WTC11 (cell line): ENCODE measurements at places on chromosomes 2 and 18.

DNA sequence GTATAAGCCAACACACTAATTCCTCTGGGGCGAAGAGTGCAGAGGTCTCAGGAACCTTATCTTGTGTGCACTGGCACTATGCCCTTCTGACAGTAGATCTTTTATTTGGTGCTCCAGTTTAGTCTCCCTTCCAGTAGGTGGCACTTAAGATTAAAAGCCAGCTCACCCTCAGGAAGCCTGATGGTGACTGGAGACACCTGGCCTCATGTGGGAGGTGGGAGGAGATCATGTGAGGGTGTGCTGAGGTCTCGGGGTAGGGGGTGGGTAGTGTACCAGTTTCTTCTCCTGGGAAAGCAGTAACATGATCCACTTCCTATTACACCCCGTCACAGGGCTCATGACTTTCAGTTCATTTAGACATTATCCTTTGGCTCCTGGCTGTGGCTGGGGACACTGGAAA lies 654.9 kb downstream of the ADCYAP1 start:
- no peaks in the 10 kb centered on the region for H3K36me3 ChIP-seq
- no peaks in the 10 kb centered on the region; the same call in 1 of the 2 replicates for H3K27me3 ChIP-seq
- no peak overlapping the region for H3K27ac ChIP-seq
- H3K4me1 ChIP-seq, result no peaks in the 10 kb centered on the region
- no peak for DNase-seq

- no peak for DNase-seq
- no peak overlapping the region for H3K4me3 ChIP-seq
- H3K36me3 ChIP-seq, result no peaks in the 10 kb centered on the region
- H3K4me1 ChIP-seq, result peaks cover 18% of the 10 kb centered on the region
- H3K27ac ChIP-seq, result no peak overlapping the region
Observed at GRCh38 chr2:181459621-181460021, 2.4 kb downstream of the ITGA4 start.

GRCh38 chr18:58691256-58691655 lies 20.0 kb downstream of the MALT1 start:
- H3K36me3 ChIP-seq, result peaks cover 23% of the 10 kb centered on the region
- H3K4me1 ChIP-seq, result peaks cover 9% of the 10 kb centered on the region
- DNase-seq, result no peak
- no peaks in the 10 kb centered on the region for H3K27me3 ChIP-seq
- no peak overlapping the region for H3K27ac ChIP-seq
- no peak overlapping the region for H3K4me3 ChIP-seq

DNA sequence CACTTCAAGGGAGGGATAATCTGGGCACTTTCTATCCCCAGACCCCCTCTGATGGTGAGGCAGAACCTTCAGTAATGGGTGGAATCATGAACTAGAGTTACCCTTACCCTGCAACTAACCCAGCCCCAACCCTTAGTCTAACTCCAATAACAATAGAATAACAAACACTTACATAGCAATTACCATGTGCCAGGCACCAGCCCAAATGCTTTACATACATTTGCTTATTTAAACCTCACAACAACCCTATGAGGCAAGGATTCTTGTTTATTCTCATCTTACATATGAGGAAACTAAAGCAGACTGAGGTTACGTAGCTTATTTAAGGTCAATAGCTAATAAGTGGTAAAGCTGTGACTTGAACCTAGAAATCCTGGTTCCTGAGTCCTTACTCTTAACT lies 132.8 kb downstream of the CYP26B1 start:
- no peak overlapping the region for H3K4me3 ChIP-seq
- peaks cover 14% of the 10 kb centered on the region for H3K4me1 ChIP-seq
- no peak overlapping the region for H3K27ac ChIP-seq
- H3K36me3 ChIP-seq, result no peaks in the 10 kb centered on the region
- no peak for DNase-seq
- H3K27me3 ChIP-seq, result no peaks in the 10 kb centered on the region

GRCh38 chr2:109246176-109246575 lies 117.2 kb downstream of the SH3RF3 start:
- no peak overlapping the region for H3K4me3 ChIP-seq
- H3K4me1 ChIP-seq, result peaks cover 13% of the 10 kb centered on the region
- DNase-seq, result no peak
